ENCODE measurements at places on chromosomes 5 and 9.

DNA sequence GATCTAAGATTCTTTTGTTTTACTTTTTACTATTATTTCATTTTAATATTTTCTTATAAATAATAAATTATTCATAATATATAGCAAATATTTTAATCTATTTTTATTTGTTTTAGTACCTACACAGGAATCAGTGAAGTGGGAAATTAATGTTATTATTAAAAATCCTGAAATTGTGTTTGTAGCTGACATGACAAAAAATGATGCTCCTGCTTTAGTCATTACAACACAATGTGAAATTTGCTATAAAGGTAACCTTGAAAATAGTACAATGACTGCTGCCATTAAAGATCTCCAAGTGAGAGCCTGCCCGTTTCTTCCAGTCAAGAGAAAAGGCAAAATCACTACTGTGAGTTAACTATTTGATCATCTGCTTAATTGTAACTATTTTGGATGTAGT is 138.7 kb downstream of the VPS13A start:
- no peak for DNase-seq

DNA sequence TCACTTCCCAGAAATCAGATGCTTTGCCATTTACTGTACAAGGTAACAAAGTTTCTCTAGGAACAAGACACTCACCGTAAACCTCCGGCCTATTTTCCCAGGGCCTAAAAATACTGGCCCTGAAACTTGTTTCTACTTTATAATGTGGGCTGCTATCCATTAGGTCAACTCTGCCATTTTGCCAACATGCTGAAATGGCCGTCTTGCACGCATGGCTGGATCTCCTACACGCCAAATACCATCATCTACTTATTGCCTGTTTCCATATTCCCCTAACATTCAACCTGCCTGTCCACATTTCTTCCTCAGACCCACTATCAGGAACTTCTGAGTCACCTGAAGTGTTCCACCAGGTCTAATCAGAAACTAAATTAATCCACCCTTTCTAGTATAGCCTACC is 4.7 kb downstream of the TBCA start:
- DNase-seq, result no peak

DNA sequence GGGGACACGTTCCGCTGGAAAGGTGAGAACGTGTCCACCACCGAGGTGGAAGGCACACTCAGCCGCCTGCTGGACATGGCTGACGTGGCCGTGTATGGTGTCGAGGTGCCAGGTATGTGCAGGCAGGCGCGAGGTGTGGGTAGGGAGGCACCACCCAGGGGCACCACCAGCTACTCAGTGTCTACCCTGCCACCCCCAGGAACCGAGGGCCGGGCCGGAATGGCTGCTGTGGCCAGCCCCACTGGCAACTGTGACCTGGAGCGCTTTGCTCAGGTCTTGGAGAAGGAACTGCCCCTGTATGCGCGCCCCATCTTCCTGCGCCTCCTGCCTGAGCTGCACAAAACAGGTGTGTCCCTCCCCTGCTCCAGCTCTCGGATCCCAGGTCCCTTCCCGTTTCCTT is 15.1 kb downstream of the SLC27A4 start:
- no peak for DNase-seq

- no peak for DNase-seq
Observed at GRCh38 chr5:2780421-2781171, 29.1 kb upstream of the IRX2 start.

DNA sequence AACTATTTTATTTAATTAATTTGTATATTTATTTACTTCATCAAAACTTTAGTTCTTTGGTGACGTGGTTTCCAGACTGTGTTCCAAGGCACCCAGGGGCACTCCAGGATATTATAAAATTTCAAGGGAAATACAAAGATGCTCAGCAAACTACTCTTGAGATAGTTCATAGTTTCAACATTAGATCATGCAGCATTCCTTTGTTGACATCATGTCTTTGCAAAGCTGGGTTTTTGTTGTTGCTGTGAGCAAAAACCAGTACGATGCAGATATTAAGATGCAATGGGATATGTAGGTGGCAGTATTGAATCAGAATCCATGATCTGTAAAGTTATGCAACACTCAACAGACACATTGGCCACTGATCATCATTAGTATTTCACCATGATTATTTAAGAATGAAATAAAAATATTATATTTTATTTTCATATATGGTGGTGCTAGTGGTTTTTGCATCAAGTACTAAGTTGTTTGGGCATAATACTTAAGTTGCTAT is 219.7 kb downstream of the ADCY2 start:
- no peak for DNase-seq

- no peak for DNase-seq
Observed at GRCh38 chr9:75830303-75830702, 60.2 kb upstream of the PCSK5 start.

DNA sequence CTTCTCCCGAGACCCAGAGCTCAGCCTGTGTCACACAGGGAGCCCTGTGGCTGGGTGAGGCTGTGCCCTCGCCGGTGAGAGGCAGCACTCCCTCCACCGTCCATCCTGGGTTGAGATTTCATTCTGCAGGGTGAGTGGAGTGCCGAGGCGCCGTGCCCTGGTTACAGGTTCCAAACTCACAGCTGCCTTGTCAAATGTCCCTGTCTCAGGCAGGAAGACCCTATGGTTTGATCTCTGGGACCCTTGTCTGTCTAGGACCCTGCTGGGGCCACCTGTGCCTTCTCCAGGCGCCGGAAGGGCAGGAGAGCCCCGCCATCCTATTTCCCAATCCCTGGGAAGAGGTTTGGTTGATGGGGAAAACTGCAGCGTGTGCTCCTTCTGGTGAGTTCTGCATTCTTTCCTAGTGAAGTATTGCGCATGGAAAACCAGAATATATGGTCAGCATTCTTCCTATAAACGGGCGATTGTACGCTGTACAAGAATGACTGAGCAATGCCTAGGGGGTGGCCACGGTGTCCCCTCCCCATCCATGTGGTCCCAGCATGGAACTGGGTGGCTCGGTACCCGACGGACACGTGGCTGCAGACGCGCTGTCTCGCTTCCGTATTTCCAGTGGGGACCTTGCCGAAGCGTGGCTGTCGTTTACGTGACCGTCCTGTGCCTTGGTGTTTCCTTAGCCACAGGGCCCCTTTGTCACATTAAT is 95.9 kb upstream of the COL5A1 start:
- no peak for DNase-seq

DNA sequence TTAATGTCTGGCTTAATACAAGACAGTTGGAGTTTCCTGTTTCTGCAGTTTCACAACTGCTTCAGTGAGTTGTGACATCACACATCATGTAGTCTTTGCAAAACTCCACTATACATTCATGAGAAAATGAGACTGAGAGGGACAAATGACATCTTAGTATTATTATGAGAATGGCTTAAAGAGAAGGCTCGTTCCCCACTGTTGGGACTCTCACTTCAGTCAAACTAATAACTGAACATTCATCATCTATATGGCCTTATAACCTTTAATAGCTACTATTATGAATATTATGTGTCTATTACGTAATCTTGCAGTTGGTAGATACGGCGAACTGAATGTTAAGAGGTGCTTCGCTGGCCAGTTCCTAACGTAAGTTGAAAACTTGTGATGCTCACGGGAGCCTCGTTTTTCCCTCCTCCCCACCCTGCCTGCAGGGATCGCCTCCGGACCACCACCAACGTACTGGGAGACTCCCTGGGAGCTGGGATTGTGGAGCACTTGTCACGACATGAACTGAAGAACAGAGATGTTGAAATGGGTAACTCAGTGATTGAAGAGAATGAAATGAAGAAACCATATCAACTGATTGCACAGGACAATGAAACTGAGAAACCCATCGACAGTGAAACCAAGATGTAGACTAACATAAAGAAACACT is 79.4 kb downstream of the SLC1A3 start:
- DNase-seq, result no peak

GRCh38 chr9:83247732-83248131 is 184.8 kb upstream of the RASEF start:
- DNase-seq, result no peak

DNA sequence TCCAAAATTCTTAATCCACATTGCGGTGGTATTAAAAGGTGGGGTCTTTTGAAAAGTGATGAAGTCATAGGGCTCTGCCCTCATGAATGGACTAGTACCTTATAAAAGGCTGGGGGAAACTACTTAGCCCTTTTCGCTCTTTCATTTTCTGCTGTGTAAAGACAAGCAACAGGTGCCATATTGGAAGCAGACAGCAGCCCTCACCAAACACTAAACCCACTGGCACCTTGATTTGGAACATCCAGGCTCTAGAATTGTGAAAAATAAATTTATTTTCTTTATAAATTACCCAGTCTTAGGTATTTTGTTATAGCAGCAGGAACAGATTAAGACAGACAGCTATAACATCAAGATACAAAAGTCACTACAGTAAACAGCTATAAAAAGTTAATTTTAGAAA is 12.8 kb downstream of the PJA2 start:
- DNase-seq, result no peak
